ENCODE measurements at places on chromosomes 5 and 9. TPM values are rescaled to one million over a fixed set of nuclear protein-coding genes. Genes with fewer than 3 reads are reported as not detected.

GRCh38 chr9:14402583-14402982, 88.6 kb upstream of the NFIB start:
- DNase-seq, result no peak

GRCh38 chr9:99249619-99250018, 27.5 kb downstream of the SEC61B start:
- peak; percentile 78 for DNase-seq

- no peak for DNase-seq
These were observed 7.3 kb upstream of the SLC25A51 start for GRCh38 chr9:37911271-37911681.

- no peak for DNase-seq
These were observed 208.8 kb downstream of the MAN2A1 start for GRCh38 chr5:109898269-109899162.

DNA sequence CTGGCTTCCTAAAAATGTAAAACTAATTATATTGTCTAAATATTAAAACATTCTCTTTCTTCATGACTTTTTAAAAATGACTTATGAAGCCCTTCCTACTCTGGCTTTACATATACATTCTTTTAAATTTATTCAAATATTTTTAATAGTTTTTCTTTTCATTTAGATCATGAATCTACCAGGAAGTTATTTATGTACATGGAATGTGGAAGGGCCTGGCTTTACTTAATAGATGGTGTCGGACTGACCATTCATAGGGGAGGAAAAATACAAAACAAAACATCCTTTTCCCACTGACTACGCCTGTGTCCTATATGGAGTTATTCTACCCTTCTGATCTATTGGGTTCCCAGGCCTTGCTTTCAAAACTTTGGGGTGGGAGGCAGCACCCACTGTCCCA, 129.8 kb downstream of the MACROH2A1 start:
- DNase-seq, result no peak

DNA sequence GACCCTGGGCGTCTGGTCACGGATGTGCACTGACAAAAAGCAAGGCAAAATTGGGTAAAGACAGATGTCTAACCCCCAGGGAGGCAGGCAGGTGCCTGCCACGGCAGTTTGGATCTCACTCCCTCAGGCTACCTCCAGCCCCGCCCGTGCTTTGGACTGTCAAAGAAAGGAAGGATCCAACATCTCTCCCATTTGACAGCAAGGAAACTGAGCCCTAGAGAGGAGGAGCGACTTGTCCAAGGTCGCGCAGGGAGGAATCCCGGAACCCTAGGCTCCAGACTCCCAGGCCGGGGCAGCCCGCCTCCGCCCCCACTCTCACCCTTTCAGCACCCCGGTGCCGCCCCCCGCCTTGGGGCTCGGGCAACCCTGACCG, 376 bp downstream of the GOLGA1 start:
- DNase-seq, result no peak

DNA sequence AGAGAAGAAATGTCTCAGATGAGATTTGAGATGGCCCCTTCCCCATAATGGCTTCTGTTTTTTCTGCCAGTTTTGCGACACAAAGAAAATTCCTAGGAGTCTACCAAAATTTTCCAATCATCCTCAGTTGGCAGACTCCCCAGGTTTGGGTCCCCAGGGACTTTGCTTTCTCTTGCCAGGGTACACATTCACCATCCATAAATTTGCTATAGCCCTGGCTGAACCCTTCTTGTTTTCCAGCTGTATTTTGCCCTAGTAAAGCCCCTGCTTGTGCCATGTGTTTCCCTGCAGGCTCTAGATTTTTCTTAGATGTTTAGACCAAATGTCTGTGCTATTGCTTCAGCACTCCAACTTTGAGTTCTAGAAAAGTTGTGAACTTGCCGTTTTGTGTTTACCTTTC, 283.2 kb downstream of the ANXA1 start:
- DNase-seq, result no peak

DNA sequence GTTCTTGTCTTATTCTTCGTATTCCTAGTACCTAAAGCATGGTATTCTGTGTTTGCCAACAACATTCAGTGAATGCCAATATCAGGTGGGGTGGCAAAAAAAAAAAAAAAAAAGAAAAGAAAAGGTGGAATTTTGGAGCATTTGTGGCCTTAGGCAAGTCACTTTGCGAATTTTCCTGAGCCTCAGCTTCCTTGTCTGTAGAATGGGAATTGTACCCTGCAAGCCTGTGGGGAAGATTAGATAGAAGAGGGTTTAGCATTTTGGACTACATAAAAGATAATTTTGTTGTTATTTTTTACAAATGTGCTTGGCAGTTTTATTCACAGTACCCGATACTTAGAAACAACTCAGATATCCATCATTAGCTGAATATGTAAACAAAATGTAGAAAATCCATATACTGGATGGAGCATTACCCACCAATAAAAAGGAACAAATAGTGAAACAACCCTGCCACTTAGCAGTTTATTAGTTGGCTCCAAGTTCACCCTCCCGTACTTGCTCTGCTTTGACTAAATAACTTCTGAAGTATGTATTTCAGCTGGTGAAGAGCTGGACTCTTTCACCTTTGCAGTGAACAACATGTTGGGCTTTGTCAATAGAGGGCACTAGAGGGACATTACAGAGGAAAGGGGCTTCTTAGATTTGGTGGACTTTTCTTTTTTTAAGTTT, 13.6 kb downstream of the UBE2D2 start:
- peak; percentile 25 for DNase-seq

- no peak for DNase-seq
These were observed 26.8 kb upstream of the PPP2CA start for GRCh38 chr5:134252671-134253070.

DNA sequence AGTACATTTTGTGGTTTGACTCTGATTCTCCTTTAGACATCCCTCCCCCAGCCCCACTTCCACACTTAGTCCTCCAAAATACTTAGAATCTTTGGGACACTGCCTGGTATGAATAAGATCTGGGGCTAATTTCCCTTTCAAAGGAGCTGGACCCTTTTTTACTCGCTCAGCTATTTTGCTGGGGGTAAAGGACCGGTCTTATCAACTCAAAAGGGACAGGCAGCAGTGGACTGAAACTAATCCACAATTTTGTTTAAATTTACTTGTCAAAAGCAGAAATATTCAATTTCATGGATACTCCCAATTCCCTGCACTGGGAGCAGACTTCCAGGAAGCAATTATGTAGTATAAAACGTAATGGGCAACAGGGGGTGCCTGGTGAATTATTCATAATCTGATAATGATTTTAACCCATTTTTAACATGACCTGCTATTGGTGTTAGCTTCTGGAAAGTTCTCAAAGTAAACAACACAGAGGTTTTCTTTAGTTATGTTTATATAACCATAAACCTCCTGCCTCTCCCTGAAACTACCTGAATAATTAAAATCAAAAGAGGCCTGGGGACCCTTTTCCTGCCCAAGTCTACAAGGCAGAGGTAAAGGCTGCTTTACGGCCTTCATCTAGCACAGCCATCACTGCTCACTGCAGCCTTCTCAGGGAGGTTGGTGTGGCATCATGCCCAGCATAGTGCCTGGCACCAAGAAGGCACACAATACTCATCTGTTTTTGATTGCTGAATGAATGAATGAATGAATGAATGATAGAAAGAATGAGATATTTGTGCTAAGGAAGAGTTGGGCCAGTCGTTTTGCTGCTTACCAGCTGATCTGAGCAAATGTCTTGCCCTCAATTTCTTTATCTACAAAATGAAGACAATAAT, 44.2 kb upstream of the GNPDA1 start:
- DNase-seq, result no peak

DNA sequence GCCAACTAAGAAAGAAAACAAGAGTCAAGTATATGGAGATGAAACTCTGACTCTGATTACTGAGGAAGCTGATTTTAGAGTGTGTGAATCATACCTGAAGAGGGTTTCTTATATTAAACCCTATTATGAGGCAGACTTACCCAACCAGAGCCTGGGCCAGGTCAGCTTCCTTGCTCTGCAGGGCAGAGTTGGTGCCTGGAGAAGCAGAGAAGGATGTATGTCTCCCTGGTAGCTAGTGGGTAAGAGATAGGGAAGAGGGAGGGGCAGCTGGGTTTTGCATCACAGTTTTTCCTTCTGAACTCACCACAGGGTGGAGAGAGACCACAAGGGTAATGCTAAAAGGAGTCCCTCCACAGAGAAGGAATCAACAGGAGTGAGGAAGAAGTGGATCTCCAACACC, 104.1 kb downstream of the CMYA5 start:
- DNase-seq, result no peak

DNA sequence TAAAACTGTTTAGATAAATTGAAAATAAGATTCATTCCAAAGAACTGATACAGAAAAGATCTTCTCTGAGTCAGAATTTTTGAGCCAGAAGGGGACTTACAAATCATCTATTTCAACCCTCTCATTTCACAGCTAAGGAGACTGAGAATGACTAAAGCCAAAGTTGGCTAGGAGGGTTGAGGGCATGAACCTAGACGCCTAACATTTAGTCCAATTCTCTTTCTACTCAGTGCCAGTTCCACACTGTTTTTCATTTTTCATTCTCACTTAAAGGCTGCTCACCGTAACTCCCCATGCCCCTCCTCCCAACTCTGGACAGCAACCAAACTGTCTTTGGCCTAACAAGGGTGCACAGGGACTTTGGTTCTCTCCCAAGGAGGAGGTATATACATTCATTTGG, 364.0 kb downstream of the NDUFS4 start:
- no peak for DNase-seq

DNA sequence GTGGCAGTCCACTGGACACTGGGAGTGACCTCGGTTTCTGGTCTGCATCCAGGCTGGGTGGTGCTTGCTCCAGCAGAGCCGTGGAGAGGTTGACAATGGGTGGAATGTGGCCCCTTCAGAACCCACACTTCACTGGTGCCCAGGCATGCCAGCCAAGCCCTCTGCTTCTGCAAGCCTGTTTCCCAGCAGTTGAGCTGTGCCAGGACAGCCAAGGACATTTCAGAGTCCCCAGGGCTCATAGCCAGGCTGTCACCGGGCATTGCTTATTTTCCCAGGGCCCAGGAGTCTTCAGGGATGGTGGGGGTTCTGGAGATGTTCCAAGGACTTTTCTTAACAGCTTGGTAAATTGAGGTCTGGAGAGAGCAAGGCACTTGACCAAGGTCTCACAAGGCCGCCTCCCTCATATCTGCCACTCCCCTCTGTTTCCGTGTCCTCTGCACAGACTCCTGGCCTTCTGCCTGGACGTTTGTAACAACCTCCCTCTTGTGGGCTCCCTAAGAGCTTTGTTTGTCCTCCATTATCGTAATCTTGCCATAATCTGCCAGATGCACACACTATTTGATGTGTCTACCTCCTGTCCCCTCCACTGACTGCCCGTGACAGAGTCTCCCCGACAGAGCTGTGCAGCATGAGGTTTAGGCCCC, 3.8 kb upstream of the NDST1 start:
- no peak for DNase-seq

DNA sequence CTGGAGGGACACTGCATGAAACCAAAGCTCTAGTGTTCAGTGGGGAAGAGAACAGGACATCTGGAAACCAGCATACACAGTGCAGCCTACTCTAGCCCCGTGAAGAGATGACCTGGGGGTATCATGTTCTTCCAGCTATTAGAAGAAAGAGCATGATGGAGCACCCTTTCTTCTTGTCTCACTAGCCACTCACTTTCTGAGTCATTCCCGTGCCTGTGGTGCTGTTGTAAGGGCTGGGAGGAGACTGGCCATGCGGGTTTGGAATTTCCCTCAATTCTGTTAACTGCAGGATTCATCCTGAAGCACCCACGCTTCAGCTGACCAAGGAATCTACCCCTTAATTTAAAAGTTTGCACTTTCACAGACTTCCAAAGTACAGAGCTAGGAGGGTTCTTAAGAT, 137.0 kb downstream of the COL23A1 start:
- DNase-seq, result no peak

DNA sequence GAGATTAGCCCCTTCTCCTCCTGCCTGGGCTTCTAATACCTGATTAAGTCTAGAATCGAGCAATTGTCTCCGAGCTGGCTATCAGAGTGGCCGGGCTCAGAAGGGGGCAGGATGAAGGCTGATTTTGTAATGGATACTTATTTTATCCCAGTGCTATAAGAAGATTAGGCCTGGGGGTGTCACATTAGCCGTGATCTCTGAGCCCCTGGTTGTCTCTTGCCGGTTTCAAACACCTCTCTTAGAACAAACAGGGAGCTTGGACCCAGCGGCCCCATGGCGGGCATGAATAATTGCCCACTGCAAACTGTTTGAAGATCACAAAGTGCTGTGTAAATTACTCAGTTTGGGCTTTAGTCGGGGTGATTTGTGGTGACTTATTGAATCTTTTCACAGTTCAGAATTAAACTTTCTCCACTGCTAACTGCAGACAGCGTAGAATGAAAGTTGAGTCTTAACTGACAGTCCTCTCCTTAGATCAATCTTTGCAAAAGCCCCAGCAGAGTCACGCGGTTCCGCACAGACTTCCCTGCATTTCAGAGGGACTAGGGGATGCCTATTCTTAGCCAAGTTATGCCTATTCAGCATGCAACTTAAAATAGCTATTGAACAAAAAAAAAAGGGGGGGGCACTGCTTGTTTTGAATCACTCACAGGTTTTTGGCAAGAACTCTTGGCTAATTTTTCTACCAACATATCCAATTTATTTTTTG, 200.6 kb upstream of the IRX1 start:
- DNase-seq, result no peak

DNA sequence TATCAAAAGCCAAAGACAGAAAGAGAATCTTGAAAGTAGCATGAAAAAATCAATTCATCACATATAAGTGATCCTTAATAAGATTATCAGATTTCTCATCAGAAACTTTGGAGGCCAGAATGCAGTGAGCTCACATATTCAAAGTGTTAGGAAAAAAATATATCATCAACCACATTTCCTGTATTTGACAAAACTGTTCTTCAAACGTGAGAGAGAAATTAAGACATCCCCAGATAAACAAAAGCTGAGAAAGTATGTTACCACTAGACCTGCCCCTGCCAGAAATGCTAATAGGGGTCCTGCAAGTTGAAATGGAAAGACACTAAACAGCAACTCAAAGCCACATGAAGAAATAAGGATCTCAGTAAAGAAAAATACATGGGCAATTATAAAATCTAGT, 29.9 kb downstream of the HACD4 start:
- DNase-seq, result peak; percentile 9

- DNase-seq, result no peak
These were observed 18.3 kb downstream of the MRNIP start for GRCh38 chr5:179840321-179840720.

DNA sequence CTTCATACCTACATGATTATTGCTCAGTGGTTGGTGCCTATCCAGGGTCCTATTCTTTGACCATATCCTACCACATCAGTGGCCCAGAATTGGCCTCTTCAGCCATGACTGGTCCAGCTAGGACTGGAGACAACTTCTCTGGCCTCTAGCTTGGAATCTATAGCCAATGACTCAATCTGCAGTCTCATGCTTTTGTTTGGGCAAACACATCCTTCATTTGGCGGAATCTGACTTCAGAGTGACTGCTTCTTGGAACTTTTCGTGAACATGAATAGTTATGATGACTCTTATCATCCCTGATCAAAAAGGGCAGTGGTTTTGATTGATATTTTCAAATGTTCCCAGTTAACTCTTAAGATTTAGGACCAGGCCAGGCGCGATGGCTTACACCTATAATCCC, 134.1 kb downstream of the PAPPA start:
- DNase-seq, result no peak

Gene TAF1L
- total RNA-seq, result not detected

Gene GMCL2
- total RNA-seq, result not detected

Gene FCN1
- not detected for total RNA-seq

Gene DAB2IP
- total RNA-seq, result 1.5 TPM

Gene CDX1
- not detected for total RNA-seq

Gene PLAA
- 29.8 TPM for total RNA-seq

Gene NTRK2
- total RNA-seq, result 0.07 TPM

Gene LEAP2
- 3.0 TPM for total RNA-seq

Gene AGXT2
- not detected for total RNA-seq

Gene GPX8
- not detected for total RNA-seq

Gene INSL4
- total RNA-seq, result not detected

Gene GPX3
- total RNA-seq, result not detected

Gene FKBP15
- total RNA-seq, result 33.7 TPM

Gene FSTL4
- not detected for total RNA-seq

Gene SUSD3
- 34.6 TPM for total RNA-seq
